ENCODE measurements at places on chromosomes 3 and 15.

DNA sequence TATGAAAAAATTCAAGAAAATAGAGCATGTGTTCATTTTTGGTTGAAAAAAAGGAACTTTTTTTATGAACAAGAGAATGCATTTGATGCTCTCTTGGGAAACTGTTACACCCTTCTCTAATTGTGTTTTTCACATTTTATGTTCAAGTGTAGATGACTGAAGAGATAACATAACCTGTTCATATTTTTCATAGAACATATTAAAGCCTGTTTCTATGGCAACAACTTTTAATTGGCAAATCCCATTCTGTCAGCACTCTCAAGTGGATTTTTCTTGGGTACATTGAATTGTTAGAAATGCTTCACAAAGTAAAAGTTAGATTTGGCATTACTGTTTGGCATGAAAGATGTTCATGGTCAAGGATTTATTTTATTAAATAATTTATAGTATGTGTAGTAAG is 117.5 kb downstream of the MBNL1 start:
- DNase-seq = no peak

GRCh38 chr3:123096731-123097130 is 29.9 kb downstream of the PDIA5 start:
- DNase-seq = peak; percentile 56

DNA sequence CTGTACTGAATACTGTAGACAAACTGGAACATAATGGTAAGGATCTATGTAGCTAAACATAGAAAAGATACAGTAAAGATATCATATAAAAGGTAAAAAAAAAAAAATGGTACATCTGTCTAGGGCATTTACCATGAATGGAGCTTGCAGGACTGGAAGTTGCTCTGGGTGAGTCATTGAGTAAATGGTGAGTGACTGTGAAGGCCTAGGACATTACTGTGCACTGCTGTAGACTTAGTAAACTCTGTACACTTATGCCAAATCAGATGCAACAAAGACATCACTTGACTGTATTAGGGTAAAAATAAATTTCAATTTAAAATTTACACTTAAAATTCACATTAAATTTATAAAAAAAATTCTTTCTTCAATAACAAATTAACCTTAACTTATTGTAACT is 281.3 kb upstream of the LMCD1 start:
- no peak for DNase-seq

GRCh38 chr3:100782906-100783305 is 73.6 kb downstream of the TFG start:
- DNase-seq = no peak

DNA sequence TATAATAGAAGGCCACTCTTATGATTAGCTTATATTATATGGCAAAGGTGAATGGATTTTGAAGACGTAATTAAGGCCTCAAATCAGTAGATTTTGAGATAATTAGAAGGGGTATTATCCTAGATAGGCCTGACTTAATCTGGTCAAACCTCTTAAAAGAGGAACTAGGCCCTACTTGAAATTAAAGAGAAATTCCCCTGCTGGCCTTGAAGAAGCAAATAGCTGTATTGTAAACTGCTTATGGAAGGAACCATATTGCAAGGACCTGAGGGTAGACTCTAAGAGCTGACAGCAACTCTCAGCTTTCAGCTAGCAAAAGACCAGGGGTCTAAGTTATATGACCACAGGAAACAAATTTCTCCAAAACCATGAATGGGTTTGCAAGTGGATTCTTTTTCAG is 219.0 kb upstream of the ONECUT1 start:
- no peak for DNase-seq

DNA sequence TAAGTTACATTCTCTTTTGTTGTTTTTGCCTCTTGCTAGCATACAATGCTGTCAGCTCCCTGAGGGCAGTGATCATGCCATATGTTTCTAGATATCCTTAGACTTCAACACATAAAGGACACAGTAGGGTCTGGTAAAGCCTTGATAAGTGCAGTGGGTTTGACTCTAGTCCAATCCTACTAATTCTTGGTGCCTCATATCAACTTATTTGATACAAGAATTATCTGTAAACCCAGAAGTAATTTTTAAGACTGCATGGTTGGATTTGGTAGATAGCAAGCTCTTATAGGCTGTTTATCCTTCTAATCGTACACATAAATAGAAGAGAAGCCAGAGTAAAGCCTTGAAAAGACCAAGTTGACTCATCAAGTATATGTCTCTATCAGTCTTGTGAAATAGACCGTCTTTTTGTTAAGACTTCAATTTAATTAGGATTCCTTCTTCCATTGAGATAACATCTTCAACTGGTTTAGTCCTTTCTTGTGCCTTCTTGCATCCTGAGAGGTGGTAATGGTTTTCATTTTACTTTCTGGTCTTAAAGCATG is 265.6 kb upstream of the CDIN1 start:
- no peak for DNase-seq

GRCh38 chr15:68045289-68046265 is 8.5 kb upstream of the PIAS1 start:
- DNase-seq = no peak

GRCh38 chr3:154121701-154122551 is 736 bp downstream of the ARHGEF26 start:
- DNase-seq = peak; percentile 15

- no peak for DNase-seq
Observed at GRCh38 chr3:152786977-152787681, 47.8 kb upstream of the P2RY1 start.

DNA sequence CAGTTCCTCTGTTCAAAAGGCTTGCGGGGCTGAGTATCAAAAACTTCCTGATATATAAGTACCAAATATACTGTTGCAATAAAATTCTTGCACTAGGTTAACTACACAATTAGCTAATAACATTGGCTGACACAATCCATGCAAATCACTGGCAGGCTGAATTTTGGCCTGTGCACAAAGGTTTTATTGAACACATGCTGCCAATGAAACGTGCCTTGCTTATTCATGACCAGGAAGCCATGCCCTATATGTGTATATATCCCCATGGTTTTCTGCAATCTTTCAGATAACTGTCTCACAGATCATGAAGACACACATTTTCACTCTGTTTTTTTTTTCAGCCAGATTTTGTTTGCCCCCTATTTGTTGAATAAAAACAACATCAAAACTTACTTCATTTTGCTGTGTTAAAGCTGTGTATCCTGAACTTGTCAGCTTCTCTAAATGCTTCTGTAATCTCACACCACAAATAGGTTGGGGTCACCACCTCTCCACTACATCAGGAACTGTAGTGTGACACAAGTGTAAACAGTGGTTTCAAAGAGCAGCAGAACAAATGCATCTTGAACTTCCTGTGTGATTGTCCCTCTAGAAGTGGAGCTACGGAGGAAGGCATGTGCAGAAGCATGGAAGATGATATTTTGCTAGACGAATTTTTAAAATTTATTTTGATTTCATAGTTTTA is 920.7 kb upstream of the NR2F2 start:
- no peak for DNase-seq

- DNase-seq = no peak
Observed at GRCh38 chr3:38083871-38084333, 44.9 kb downstream of the DLEC1 start.

DNA sequence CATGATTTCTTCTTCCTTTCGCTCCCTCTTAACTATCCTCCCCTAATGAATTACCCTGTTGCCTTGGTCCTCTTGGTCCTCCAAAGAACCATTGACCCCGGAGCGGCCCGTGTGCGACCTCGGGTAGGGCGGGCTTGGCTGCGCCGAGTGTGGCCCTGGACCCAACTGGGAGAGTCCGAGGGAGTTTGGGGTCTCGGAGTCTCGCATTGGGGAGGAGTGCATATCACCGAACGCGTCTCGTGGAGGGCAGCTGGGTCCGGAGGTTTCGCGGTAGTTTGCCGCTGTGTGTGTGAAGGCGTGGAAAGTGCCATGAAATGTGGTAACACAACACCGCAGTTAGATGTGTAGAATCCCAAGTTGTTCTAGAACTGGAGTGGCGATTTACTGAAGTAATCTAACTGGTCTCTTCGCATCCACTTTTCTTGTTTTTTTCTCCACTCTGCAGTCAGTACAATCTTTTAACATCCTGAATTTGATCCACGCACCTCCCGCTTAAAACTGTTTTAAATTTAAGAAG is 363 bp downstream of the GTF2E1 start:
- no peak for DNase-seq

- DNase-seq = no peak
Observed at GRCh38 chr15:89129123-89129815, 41.0 kb downstream of the ABHD2 start.

DNA sequence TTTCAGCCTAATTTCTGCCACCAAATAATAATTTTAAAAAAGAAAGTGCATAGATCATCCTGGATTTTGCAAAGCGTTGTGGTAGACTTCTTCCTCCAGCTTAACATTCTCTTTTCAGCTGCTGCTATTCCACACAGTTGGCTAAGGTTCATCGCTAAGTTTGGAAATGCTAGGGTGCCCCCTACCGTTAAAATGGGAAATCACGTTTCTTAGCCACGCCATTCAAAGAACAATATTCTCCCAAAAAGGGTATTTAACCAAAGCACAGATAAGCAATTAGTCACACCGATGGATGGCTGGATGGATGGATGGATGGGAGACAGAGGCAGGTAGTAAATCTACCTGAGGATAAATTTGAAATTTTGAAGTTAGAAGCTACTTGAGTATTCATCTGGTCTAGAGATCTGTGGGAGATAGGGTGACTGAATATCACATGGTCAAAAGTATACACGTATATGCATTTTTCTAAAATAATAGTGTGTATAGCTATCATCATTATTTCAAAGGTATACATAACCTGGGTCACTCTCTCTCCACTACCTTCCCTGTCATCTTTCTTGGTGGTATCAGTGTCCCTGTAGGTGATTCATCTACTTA is 67.2 kb downstream of the EFHB start:
- DNase-seq = peak; percentile 57

DNA sequence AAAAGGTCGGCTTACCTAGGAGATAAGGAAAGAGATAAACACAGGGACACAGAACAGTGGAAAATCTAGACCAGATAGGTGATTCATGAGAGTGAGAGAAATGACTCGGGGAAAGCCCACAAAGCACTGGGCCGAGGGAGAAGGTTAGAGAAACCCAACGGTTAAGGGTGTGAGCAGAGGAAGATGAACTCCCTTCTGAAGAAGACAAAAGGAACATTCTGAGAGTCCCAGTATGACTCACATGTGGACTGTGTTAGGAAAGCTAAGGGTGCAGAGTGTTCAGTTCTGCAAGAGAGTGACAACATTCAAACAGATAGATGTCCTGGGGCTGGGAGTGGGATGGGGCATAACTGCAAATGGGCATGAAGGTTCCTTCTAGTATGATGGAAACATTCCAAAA is 83.0 kb downstream of the CNTN3 start:
- no peak for DNase-seq

- no peak for DNase-seq
Observed at GRCh38 chr3:23405081-23405480, 202.0 kb downstream of the UBE2E2 start.

- no peak for DNase-seq
Observed at GRCh38 chr3:128080323-128081080, 28.3 kb downstream of the SEC61A1 start.

GRCh38 chr3:105867712-105868430 is 941 bp downstream of the CBLB start:
- DNase-seq = no peak

DNA sequence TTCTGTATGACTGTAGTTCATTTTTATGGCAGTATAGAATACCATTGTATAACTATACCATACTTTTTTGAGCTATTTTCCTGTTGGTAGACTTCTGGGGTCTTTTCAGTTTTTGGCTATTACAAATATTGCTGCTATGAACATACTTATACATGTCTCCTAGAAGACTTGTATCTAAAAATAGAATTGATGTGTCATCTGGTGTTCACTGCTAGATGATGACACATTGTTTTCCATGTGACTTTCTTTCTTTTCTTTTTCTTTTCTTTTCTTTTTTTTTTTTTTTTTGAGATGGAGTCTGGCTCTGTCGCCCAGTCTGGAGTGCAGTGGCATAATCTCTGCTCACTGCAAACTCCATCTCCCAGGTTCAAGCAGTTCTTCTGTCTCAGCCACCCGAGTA is 69.8 kb downstream of the SH3GL3 start:
- DNase-seq = no peak

DNA sequence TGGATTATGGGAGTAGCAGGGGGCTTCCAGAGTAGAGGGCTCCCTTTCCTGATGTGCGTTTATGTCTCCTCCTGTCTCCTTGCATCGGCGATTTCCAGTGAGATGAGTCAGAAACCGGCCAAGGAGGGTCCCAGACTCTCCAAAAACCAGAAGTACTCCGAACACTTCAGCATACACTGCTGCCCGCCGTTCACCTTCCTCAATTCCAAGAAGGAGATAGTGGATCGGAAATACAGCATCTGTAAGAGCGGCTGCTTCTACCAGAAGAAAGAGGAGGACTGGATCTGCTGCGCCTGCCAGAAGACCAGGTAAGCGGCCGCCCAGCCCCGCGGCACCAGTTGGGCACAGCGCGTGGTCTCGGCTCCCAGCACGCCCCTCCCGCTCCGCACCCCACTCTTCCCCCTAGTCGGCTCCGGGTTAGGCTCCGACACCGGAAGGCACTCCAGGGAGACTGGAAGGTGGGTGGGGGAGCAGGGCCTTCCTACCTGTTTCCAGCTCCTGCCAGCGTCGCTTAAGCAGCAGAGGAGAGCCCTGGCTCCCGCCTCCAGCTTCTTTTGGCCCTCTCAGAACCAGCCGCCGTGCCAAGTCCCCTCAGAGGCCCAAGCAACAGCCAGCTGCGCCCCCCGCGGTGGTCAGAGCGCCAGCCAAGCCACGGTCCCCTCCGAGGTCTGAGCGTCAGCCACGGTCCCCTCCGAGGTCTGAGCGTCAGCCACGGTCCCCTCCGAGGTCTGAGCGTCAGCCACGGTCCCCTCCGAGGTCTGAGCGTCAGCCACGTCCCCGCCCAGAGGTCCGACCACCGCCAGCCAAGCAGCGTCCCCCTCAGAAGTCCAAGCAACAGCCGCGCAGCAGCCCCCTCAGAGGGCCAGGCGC is 34.7 kb downstream of the MOBP start:
- DNase-seq = no peak

DNA sequence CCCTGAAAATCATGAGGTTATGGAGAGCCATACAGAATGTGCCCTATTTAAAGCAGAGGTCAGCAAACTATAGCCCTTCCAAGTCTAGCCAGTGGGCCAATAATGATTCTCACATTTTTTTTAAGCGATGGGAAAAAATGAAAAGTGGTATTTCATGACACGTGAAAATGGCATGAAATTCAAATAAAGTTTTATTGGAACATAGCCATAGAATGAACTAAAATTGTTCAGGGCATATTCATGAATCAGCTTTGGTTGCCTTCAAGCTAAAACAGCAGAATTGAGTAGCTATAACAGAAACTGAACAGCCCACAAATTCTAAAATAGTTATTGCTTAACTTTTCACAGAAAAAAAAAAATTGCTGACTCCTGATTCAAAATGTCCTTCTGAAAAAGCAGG is 104.5 kb downstream of the TFG start:
- no peak for DNase-seq

Data from mucosa of gallbladder (tissue), 1 donor.